ENCODE measurements at places on chromosomes 2 and 18.

DNA sequence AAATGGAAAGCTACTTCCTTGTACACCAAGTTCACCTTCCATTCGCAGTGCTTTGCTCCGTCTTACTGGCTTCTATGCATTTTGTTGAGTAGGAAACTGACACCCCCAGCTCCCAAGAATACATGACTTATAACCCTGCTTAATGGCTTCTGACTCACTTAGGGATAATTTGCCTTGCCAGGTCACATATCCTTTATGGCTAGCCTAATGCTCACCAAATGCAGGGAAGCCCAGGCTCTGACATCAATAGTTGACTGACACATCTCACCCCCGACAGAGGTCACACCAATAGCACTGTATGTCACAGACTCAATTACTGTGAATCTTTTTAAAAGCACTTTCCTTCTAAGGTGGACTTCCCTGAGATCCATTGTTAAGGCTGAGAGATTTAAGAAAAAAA, 147.2 kb downstream of the DTNA start:
- no peak for DNase-seq

GRCh38 chr18:1571206-1571605, 666.5 kb downstream of the ADCYAP1 start:
- no peak for DNase-seq

DNA sequence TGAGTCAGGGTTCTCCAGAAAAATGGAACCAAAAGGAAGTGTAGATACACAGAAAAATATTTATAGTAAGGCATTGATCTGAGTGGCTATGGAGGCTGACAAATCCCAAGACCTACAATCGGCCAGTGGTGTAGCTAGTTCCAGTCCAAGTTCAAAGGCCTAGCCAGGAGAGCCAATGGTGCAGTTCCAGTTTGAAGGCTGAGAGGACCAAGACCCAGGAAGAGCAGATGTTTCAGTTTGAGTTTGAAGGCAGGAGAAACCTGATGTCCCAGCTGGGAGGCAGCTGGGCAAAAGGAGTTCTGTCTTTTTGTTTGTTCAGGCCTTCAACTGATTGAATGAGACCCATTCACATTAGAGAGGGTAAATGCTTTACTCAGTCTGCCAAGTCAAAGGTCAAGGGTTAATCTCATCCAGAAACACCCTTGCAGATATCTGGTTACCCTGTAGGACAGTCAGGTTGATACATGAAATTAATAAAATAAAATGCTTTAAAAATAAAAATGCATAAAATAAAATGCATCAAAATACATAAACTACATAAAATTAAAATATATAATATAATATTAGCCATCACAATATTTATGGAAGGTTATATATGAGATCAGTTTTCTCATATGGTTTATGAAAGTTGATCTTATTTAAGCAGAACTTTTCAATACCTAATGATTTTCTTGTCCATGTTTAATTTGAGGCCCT, 38.7 kb downstream of the KCNE4 start:
- no peak for DNase-seq

DNA sequence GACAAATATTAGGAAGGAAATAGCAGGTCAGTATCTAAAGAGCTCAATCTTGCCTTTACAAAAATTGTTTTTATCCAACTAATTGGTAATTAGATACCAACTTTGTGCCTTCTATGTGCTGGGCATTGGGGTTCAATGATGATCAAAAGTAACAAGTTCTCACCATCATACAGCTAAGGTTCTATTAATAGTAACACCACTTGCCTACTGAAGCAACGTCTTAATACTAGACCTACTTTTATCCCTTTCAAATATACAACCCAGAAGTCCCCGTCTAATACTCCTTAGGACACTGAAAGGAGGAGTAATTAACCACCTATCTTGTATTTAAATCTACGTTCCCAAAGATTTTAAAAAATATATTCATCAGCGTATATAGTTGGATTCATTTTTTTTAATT, 59.3 kb downstream of the GRB14 start:
- no peak for DNase-seq

DNA sequence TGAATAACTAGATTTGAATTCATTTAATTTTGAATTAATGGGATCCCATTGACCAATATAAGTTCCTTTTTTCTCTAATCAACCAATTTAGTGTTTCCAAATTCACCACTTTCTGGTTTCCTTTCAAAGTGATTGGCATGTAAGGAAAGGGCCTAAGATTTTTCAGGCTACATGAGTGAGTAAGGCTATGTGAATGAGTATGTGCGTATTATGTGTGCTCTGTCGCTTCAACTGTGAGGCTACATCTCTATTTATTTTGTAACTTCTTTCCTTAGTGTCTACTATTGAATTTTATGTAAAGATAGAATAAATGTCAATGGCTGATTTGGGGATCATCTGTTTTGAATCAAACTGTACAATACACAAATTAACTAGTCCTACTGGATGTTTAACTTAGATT, 110.6 kb downstream of the ABCA12 start:
- no peak for DNase-seq

DNA sequence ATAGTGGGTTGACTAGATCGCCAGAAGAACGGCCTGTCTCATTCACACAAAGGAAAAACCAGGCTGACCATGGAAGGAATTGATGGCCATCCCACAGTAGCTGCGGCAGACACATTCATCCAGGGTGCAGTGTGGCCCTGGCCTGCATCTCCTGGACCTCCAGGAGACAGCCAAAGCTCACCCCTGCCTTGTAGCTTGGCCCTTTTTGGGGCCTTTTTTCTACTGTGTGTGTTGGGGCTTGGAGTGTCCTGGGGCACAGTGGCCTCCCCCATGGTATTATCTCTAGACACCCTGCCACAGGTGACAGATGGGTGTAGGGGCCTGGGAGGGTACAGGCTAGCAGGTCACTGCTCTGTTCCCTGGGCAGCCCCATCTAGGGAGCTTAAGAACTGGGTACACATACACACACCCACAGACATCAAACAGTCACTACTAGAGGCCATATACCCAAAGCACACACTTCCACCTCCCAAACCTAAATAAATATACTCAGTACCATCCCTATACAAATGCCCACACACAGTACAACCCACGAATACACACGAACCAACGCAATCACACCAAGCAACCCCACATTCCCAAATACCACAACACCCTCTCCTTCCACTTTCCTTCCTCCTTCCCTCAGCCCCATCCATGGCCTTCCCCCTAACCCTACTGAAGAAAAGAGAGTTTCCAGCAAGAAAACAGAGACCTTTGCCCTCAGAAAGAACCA, 8.6 kb downstream of the EN1 start:
- no peak for DNase-seq

GRCh38 chr18:37362158-37362890, 203.3 kb downstream of the CELF4 start:
- no peak for DNase-seq

- no peak for DNase-seq
Measured at GRCh38 chr2:9799011-9799596, 44.2 kb upstream of the TAF1B start.

DNA sequence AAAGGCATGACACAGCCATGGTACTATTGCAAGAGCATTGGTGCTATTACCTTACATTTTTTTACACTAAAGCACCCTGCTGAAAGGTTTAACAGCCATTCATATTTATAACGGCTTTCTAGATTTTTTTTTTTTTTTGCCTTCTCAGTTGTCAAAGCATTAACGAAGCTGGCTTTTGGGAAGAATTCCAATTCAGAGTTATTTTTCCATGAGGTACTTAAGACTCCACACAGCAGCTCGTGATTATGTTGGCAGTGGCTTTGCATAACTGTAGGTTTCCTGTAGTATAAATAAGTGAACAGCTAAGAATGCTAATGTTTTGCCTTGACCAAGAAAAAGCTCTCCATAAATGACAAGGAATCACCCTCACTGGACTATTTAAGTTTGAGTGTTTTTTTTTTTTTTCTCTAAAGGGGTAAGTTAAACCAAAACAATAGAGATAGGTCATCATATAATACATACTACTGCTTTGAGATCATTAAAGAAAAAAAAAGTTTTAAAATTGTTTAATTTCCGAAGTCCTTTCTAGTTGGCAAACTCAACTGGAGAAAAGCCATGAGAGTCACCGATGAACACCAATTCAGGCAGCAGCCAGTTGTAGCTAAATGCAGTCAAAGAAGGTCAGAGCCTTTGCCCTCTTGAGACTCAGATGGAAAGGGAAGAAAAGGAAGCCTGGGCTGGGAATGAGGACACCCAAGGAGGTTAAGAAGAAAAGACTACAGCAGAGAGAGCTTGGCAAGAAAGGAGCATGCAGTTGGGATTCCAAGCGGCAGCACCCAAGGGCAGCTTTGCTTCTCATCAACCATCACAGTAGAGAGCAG, 187.4 kb upstream of the NCKAP5 start:
- DNase-seq: peak; percentile 65

DNA sequence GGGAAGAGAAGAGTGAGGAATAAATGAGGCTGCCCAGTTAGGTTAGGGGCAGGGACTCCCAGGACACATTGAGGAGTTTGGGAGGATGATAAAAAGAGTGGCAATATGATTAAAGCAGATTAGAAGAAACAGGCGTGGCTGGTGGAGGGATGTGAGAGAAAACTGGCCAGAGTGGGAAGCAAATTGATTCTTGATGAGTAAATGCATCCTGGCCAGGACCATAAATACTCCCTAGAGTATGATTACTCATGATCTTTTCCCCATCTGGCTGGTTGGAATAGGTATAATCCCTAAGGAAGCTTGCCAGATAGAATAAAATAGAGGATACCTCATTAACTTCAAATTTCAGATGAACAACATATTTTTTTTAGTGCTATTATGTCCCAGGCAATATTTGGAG, 21.5 kb upstream of the DAW1 start:
- peak; percentile 68 for DNase-seq

DNA sequence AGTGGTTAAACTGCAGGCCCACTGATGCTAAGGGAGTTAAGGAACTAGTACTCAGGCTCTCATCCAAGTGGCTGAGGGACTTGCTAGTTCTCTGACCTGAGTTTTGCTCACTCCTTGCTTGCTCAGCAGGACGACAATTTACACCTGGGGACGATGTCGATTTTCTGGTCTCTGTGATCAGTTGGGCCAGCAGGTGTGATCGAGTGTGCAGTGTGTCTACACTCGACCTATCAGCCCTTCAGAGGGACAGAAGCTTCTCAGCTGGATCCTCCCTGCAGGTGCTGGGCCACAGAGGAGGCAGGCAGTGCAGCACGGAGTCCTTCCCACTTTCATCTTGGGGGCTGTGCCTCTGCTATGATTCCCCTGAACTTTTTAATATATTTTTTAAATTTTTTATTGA, 71.5 kb downstream of the KCNS3 start:
- no peak for DNase-seq

GRCh38 chr2:25561136-25561850, 112.1 kb downstream of the DTNB start:
- DNase-seq: no peak

GRCh38 chr18:9927392-9928063, 13.7 kb downstream of the VAPA start:
- no peak for DNase-seq

GRCh38 chr2:33135645-33136044, 188.9 kb downstream of the LTBP1 start:
- DNase-seq: no peak

DNA sequence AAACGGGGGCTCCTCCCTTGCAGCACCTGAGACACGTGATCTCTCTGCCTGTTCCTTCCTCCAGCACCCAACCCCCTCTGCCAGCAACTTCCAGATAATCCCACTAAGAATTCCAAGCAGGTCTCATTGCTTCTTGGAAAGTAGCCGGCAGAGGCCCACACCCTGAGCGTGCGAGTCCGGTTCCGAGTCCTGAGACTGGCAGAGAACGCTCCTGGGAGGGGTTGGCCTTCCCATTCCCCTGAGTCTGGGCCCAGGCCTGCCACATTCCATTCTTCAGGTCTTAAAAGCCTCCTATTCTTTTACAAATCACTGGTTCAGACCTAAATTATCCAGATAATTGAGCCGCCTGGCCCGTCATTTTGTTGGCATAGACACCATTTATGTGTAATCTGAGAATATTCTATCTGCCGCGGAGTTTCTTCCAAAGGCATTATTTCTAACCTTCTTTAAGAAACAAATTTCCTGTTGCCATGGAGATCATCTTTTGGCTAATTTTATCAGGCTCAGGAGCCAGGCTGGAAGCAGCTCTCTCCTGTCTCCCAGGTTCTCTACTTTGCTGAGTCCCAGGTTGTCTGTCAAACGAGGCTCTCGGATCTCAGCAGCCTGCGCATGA, 165.4 kb downstream of the MYCN start:
- no peak for DNase-seq

DNA sequence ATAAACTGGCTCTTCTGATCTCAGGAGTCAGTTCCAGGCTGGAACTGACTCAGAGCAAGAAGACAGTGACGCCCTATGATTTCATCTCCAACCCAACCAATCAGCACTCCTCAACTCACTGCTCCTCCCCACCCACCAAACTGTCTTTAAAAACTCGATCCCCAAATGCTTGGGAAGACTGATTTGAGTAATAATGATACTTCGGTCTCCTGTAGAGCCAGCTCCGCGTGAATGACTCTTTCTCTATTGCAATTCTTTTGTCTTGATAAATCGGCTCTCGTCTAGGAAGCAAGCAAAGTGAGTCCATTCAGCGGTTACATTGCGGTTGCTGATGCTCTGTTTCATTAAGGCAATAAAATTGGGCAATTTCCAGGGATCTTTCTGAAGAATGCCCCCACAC, 1025.3 kb upstream of the CNTNAP5 start:
- no peak for DNase-seq

- peak; percentile 91 for DNase-seq
Measured at GRCh38 chr2:129929321-129930290, 49.9 kb upstream of the RAB6C start.

GRCh38 chr2:54724560-54725342, 1.3 kb downstream of the EML6 start:
- DNase-seq: no peak

DNA sequence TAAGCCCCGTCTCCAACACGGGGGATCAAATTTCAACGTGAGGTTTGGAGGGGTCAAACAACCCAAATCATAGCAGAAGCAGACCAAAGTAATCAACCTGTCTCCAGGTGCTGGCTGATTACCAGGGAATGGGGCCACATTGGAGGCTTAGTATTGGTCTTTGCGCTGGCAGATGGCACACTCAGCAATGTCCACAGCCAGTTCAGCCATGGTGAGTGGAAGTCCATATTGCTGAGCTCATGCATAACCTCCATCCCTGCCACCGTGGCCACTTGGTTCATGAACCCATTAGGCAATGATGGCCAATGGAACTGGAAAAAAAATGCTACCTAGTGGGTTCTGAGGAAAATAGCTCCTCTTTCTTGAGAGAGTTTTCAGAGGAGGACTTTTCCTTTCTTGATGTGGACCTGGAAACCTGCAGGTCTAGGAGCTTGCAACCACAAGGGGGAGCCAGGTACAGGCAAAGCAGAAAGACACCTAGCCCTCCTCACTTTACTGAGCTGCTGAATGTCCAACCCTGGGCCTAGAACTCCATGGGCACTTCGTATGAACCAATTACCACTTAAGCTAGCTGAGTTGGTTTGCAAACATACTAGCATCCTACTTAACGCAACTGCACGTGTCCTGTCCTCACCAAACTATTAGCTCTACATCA, 128.0 kb upstream of the GYPC start:
- DNase-seq: peak; percentile 26

GRCh38 chr2:1140389-1141003, 189.8 kb downstream of the SNTG2 start:
- peak; percentile 13 for DNase-seq

GRCh38 chr2:62147610-62148301, 48.2 kb upstream of the B3GNT2 start:
- peak; percentile 29 for DNase-seq

GRCh38 chr2:430291-431040, 142.6 kb upstream of the ALKAL2 start:
- no peak for DNase-seq

All from AG08395 (cell line).